ENCODE measurements at places on chromosomes 11 and 22. TPM values are rescaled to one million over a fixed set of nuclear protein-coding genes. Genes with fewer than 3 reads are reported as not detected.

PDGFB gene
- total RNA-seq: 2.6 TPM

E2F8 gene
- 1.7 TPM for total RNA-seq

DEUP1 gene
- total RNA-seq: not detected

ST3GAL4 gene
- total RNA-seq: 21.0 TPM

MCAM gene
- total RNA-seq: 127 TPM

KRTAP5-10 gene
- not detected for total RNA-seq

CABP4 gene
- not detected for total RNA-seq

TRMT112 gene
- 197 TPM for total RNA-seq

ANGPTL5 gene
- not detected for total RNA-seq

HBG1 gene
- total RNA-seq: not detected

MOGAT2 gene
- not detected for total RNA-seq

RAC2 gene
- 24.2 TPM for total RNA-seq

WBP2NL gene
- total RNA-seq: 0.22 TPM

MUC5AC gene
- total RNA-seq: not detected

FAM181B gene
- not detected for total RNA-seq

APOL3 gene
- total RNA-seq: 11.6 TPM

CRYBB1 gene
- total RNA-seq: not detected

MAJIN gene
- not detected for total RNA-seq

PARVG gene
- not detected for total RNA-seq

ANO5 gene
- total RNA-seq: not detected

OR5J2 gene
- not detected for total RNA-seq

BIK gene
- 1.3 TPM for total RNA-seq

CRYBB2 gene
- total RNA-seq: not detected

DEPDC7 gene
- total RNA-seq: 16.8 TPM

CCND1 gene
- total RNA-seq: 247 TPM

ANKK1 gene
- 0.44 TPM for total RNA-seq

OR4A15 gene
- not detected for total RNA-seq

C11orf52 gene
- not detected for total RNA-seq

PHOX2A gene
- not detected for total RNA-seq

SLC16A8 gene
- total RNA-seq: not detected

PNPLA5 gene
- not detected for total RNA-seq

MICAL3 gene
- 28.0 TPM for total RNA-seq

ANO3 gene
- total RNA-seq: not detected

MS4A2 gene
- total RNA-seq: not detected

IGSF22 gene
- not detected for total RNA-seq

HPX gene
- 0.14 TPM for total RNA-seq

BDNF gene
- 59.3 TPM for total RNA-seq

TCN2 gene
- total RNA-seq: 3.0 TPM

DRD4 gene
- 0.22 TPM for total RNA-seq

C11orf87 gene
- not detected for total RNA-seq

ZP1 gene
- total RNA-seq: 0.14 TPM

RAD9A gene
- total RNA-seq: 18.8 TPM

CCDC81 gene
- 2.7 TPM for total RNA-seq

NXPE4 gene
- total RNA-seq: not detected

EIF3F gene
- 312 TPM for total RNA-seq

NFAM1 gene
- total RNA-seq: not detected
